GM20000 (cell line): ENCODE measurements at places on chromosomes 4 and X.

DNA sequence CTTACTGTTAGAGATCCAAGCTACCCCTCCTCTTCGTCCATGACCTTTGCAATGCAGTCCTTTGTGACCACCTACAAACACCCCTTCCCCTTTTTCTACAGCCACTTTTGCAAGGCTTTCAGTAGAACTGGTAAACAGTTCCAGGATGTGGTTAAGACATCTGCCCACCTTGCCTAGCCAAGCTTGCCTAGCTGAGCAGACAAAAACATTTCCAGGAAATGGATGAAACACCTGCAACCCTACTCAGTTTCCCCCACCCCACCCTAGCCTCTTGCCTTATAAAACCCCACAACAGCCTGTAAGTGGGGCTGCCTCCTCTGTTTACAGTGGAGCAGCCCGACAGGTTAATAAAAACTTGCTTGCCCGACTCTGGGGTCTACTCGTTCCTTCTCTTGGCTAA is 133.8 kb downstream of the ZC4H2 start:
- no peak for DNase-seq

GRCh38 chr4:143986180-143986579 is 33.0 kb downstream of the GYPB start:
- no peak for DNase-seq

DNA sequence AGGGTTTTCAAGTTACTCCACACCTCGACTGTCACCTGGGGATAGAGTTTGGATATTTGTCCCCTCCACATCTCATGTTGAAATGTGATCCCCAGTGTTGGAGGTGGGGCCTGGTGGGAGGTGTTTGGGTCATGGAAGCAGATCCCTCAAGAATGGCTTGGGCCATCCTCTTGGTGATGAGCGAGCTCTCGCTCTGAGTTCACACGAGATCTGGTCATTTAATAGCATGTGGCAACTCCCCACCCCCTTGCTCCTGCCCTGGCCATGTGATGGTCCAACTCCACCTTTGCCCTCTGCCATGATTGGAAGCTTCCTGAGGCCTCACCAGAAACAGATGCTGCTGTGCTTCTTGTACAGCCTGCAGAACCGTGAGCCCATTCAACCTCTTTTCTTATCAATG is 8.3 kb downstream of the CTAG1A start:
- no peak for DNase-seq

GRCh38 chr4:97910005-97910404 is 233.3 kb downstream of the STPG2 start:
- DNase-seq: no peak

DNA sequence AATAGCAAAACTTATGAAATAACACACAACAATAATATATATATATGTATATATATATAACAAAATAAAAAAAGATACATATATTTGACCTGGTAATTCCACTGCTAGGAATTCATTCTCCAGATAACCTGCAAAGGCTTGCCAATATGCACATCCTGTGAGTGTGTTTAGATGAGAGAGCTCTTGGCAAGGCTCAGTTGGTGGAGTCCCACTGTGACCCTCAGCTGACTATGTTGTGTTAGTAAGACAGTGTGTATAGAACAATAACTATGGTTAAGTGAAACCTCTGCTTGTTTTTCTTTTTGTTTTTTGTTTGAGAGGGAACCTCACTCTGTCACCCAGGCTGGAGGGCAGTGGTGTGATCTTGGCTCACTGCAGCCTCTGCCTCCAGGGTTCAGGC is 39.5 kb upstream of the RBMX start:
- no peak for DNase-seq

- no peak for DNase-seq
Measured at GRCh38 chr4:98151145-98151924, 8.1 kb upstream of the STPG2 start.

DNA sequence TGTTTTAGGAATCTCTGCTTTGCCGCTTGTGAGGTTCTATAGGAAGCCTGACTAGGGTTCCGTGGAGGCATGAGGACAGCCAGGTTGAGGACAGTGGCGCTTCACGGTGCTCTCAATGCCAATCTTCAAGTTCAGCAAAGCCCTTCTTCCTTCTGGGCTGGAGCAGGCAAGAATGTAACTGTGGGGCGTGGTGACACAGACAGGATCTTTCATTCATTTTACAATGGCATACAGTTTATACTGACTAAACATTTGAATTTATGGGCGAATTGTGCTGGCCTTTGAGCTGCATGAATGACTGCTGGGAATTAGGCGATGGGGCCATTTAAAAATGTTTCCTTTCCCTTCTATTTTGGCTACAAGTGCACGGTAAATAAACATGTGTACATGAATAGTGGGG is 2.9 kb upstream of the NHS start:
- no peak for DNase-seq

GRCh38 chr4:186934841-186935443 is 211.3 kb upstream of the FAT1 start:
- DNase-seq: no peak

DNA sequence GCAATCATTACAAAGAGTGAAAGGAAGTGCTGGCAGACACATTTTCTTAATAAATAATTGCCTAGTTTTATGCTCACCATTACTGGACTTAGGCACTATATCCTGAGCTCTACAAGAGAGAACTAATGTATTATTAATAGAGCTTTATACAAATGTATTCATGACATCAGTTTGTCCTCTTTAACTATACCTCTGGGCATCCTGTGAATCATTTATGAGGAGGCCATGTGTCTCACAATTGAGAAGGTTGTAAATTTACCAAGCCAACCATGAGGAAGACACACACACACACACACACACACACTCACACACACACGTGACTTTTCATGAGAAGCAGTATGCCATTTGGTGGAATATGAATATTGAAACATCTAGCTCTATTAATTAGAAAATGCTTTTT is 728.2 kb downstream of the ARAP2 start:
- DNase-seq: no peak

DNA sequence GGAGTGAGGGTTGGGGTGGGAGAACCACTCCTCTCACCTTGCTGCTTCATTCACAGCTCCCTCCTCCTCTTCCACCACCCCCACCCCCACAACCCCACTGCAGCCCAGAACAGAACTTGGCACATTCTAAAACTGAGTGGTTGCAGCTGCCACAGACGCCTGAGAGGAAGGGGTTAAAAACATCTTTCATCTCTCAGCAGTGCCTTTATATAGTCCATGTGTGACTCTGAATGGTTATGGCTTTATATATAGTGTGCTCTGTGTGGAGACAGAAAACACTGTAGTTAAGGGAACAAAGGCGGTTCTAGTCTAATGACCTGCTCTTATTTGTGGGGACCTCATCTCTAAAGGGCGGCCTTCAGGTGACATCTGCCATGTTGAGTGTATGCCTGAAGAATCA is 144.8 kb downstream of the BCOR start:
- no peak for DNase-seq

DNA sequence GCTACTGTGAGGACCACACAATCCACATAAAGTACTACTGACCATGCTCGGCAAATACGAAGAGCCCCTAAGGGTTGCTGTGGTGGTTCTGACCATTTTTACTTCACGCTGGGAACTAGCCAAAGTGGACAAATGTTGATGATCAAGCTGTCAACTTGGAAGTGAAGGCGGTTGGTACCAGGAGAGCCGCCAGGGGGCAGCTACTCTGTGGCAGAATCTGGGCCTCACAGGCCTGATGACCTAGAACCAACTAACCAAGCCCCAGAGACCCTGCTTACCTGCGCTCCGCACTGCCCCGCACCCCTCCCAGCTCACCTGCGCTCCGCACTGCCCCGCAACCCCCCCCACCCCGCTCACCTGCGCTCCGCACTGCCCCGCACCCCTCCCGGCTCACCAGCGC is 5.6 kb downstream of the GAK start:
- no peak for DNase-seq

- no peak for DNase-seq
Measured at GRCh38 chr4:21827575-21827974, 121.0 kb downstream of the KCNIP4 start.

DNA sequence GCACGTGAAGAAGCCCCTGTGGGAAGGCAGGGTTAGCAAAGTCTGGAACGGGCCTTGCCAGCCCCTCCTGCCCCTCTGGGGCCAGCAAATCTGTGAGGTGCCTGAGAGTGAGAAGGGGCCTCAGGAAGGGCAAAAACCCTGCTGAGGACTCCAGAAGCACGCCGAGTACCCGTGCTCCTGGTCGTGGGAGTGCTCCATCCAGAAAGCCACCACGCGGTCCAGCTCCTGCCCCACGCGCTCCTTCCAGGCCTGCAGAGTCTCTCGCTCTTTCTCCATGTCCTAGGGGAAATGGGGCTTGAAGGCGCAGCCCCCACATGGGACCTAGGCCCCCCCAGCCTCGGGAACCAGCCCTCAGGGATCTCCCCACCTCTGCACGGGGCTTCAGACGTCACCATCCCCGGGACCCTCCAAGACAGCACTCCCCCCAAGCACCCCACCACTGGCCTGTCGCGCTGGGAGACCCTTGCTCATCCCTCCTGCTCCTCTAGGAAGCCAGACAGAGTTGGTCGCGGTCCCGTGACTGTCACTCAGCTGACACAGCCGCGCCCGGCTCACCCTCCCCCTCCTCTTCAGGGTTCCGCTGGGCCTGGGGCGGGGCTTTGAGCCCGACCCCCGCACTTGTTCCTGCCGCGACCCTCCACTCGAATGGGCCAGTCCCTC is at the start of gene RENBP:
TSS of gene RENBP (minus strand) at position 504 of the 660 bp plus-strand sequence. CDS start at position 471, 33 bp downstream.
- peak; percentile 54 for DNase-seq

- DNase-seq: no peak
Measured at GRCh38 chr4:77465271-77465670, 140.3 kb upstream of the CXCL13 start.

- DNase-seq: no peak
Measured at GRCh38 chrX:31423609-31424189, 351.9 kb upstream of the FTHL17 start.

DNA sequence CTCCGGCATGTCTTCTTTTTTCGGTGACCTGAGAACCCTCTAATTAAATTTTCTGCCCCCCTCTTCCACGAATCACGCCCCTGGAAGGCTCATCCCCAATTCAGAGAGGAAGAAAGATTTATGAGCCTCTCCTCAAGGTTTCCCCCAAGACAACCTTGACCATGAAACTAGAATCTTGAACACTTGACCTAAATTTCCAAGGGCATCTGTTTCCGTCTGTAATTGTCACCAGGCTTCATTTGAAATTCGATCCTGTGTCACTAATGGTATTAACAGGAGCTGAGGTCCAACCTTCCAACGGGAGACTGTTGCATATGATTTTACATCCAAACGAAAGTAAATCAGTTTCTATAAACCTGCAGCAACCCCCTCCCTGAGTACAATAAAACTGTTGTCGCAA is 139.9 kb upstream of the ZIC3 start:
- no peak for DNase-seq

DNA sequence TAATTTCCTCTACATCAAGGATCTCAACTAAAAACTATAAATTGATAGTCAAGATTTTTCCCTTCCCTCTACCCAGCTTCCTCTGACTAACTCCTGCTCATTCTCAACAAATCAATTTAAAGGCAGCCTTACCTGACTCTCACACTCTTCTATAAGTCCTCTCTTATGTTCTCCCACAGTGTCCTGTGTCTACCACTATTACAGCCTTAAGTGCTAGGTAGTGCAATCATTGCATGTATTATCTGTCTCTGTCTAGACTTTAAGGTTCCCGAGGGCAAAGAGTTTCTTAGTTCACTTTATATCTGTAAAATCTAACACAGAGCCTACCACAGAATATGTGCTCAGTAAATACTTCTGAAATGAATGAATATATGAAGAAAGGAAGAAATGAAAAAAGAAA is 123.7 kb downstream of the BTC start:
- DNase-seq: no peak

DNA sequence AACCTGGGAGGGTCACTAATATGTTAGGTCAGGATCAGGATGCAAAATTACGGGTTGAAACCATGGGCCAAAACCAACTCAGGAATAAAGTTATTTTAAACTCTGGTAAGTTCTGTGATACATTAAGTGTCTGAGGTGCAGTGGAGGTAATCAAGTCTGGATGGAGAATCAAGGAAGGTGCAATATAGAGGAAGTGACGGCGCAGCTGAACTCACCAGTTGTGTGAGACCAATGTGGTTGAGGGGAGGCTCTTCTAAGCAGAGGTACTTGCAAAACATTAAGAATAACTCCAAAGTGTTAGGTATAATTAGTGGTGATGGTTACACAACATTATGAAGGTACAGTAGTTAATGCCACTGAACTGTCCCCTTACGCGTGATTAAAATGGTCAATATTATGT is 19.7 kb downstream of the GAB3 start:
- DNase-seq: no peak

DNA sequence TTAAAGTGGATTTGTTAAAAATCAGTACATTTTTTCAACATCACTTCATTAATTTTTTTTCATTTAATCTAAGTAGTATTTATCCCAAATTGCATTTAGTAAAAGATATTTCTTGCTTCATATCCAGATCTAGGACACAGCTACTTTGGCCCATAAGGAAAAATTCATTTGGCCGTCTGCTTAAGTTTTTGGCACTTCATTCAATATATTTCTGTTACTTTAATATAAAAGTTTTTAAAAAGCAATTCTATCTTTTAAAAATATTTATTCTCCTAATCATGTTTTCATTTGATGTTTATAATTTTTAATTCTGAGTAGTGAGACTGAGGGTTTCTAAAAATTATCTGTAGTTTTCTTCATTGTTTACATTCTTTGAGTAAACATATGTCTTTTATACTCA is 28.5 kb downstream of the ANXA10 start:
- DNase-seq: no peak

GRCh38 chr4:52659722-52660261 is 691 bp upstream of the USP46 start:
- peak; percentile 49 for DNase-seq

GRCh38 chr4:80918004-80918403 is 112.5 kb upstream of the BMP3 start:
- no peak for DNase-seq

- no peak for DNase-seq
Measured at GRCh38 chr4:24754571-24754970, 40.8 kb upstream of the SOD3 start.

DNA sequence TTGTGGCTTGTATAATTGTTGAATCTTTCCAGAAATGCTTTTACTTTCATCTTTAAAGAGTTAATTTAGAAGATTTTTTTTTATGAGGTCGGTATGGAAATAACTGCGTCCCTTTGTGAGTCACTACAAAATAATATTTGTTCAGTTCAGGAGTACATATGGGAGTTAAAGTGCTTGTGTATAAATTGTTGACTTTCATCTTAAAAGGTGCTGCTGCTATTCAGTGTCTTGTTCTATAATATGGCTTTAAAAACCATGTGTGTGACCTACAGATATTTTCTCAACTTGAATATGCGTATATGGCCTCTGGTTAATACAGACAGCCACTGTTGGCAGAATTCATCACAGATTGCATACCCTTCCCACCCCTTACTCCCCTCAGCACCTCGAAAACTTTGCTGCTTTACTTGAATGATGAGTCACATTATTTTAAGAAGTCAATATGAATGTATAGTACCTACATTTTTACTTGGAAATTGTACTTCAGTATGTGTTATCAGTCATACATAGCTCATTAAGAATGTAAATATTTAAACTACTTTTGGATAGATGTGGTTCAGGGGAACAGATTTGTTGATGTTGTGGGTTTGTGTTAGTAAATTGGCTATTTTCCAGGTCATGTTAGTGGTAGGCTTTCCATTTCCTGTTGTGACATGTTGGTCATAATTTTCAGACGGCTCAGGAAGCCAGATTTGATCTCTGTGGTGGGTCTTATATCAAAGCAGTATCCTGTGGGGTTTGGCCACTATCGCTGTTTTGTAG is 1.5 kb downstream of the CLCN3 start:
- no peak for DNase-seq
